ENCODE measurements at places on chromosomes 11 and 22.

GRCh38 chr11:122175306-122175705 lies 59.3 kb upstream of the BLID start:
- no peak for DNase-seq

DNA sequence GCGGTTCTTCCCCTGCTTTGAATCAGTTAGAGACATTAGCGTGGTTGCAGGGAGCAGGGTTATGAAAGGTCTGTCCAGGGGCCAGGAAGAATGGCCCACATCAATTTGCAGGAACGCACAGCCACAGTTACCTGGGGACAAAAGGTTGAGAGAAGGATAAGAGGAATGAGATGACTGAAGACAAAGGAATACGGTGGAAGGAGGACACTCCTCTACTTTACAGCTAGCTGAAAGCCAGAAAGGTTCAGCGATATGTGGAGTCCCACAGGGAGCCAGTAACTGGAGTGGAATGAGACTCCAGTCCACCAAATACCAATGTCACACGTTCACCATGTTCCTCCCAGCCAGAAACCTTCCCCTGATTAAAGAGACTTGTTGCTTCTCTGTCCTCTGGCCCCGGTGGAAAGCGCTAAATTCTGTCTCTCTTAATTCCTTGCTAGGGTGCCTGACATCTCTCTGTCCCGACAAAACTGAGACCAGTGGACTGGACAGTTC lies 10.7 kb downstream of the XNDC1N start:
- DNase-seq, result no peak

DNA sequence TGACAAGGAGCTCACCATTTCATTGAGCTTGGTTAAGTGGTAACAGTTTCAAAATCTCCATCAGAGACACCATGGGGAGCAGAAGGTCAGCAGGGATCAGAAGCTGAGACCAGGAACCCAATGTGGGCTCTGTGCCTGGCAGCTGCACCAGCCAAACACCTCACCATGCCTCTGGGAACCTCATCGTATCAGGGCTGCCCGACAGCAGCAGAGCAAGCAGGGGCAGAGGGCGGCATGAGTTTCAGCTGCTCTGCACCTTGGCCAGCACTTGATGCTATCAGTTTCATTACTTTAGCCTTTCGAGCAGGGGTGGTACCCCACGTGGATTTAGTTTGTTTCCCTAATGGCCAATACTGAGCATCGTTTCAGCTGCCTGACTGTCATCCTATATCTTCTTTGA lies 77.8 kb downstream of the DGCR2 start:
- DNase-seq, result no peak

- DNase-seq, result no peak
Measured at GRCh38 chr22:26139310-26139709, 30.0 kb upstream of the SEZ6L start.

GRCh38 chr11:44625759-44626523 lies 60.5 kb downstream of the CD82 start:
- no peak for DNase-seq

DNA sequence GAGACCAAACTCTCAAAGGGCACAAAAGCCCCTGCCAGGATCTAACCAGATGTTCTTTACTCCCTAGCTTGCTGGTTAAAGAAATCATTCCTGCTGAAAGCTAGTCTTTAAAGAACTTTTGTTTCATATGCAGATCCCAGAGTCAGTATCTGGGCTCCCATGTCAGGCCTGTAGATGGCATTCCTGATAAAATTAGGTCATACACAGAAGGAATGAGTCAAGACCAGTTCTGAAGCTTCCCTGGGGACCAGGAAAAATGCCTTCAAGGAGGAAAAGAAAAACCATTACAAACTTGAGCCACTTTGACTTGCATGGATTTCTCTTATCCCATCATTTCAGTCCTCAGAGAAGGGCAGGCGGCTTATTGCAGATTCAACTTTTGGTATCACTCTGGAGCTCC lies 5.9 kb downstream of the DBX1 start:
- no peak for DNase-seq

DNA sequence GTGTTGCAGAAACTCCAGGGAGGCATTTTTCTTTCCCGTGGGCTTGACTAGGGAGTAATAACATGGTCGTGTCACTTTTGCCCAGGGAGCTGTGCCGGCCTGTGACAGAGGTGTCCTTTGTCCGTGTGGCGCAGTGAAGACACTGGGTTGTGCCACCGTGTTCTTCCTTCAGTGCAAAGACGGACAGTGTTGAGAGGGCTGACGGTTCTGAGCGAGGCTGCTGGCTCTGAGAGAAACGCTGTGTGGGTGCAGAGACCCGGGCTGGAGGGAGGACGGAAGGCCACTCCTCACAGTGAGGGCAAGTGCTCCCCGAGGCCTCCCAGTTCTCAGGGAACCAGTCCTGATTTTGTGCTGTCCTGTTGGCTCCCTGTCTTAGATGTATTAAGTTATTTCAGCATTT lies 20.2 kb downstream of the NUP50 start:
- DNase-seq, result no peak
